SIG-M5 (cell line): ENCODE measurements at places on chromosomes 16 and 17.

DNA sequence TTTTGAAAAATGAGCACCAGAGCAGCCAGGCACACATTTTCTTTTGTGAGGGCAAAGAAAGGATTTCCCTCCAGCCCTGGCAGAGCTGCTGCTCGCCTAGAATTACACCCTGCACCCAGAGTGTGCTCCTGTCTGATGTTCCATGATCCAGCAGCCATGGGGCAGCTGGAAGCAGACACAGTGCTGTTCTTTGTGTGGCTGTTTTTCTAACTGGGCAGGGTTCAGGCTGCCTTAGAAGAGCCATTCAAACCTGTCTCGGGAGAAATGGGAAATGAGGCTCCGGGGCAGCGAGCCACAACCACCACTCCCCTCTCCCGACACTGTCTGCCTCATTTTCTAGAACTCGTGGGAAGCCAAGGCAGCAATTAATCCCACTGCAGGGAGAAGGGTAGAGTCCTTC lies 28.9 kb downstream of the LITAF start:
- DNase-seq = no peak

DNA sequence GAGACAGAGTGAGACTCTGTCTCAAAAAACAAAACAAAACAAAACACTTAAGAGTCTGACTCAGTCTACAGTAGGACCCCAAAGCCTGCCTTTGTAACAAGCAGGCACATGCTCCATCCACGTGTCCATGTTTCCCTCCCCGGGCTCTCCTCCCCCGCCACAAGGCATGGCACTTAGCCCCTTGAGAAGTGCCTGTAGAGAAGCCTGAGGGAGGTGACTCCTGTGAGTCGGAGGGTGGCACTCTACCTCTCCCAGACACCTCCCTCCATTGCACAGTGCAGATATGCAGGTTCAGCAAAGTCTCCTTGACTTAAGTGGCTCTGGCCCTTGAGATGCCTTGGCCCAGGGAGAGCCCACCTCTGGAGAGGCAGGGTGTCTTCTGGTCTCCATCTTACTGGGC lies 6.8 kb downstream of the FHOD1 start:
- no peak for DNase-seq

- DNase-seq = no peak
Observed at GRCh38 chr17:20095336-20096080, 86.3 kb downstream of the SPECC1 start.

- no peak for DNase-seq
Observed at GRCh38 chr16:11033629-11034420, 89.5 kb downstream of the CLEC16A start.

- no peak for DNase-seq
Observed at GRCh38 chr16:11499295-11500089, 87.2 kb downstream of the LITAF start.

- no peak for DNase-seq
Observed at GRCh38 chr17:67534941-67535340, 157.9 kb downstream of the PITPNC1 start.

DNA sequence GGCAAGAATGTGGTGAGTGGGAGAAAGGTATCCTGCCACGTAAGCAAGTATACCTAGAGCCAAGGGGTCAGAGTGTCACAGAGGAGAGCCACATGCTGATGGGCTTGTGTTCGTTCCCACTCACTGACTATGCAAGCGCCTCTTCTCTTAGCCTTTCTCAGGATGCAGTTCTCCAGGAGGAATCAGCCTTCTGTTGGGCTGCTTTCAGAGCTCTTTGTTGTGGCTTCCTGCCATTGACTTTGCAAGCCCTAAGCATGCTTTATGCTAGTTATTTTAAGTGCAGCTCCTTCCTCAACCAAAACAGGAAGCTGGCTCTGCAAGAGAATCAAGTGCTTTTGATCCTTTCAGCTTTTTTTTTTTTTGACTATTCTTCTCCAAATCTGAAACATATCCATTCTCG lies 66.6 kb downstream of the SIAH1 start:
- DNase-seq = peak; percentile 48

DNA sequence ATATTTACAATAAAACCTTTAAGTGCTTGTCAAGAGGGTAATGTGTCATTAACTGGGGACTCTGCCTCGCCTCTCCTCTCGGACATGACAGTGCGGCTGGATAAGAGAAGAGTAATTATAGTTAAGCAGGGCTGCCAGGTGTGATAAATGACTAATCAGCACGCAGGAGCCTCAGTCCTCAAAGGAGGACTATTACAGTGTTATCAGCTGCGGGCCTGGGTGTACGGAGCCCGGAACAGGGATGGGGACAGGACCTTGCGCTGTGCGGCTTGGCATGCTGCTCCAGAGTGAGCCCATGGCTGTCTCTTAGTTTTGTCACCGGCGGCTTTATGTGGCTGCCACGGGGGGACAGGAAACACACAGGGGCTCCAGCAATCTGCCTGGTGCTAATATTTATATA lies 607.2 kb downstream of the MAF start:
- DNase-seq = no peak

- DNase-seq = no peak
Observed at GRCh38 chr16:17105239-17105797, 365.4 kb downstream of the XYLT1 start.

DNA sequence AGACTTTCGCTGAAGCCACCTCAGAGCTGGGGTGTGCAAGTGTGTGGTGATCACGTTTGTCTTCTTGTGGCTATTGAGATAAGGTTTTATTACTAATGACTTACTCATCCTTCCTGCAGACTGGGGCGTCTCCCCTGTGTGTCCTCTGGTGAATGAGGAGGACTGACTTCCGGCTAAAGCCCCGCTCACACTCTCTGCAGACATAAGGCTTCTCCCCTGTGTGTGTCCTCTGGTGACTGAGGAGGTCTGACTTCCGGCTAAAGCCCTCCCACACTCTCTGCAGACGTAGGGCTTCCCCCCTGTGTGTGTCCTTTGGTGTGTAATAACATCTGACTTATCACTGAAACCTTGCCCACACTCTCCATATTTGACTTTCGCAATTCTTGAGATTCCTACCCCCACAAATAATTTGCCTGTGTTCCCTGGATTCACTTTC lies 19.4 kb downstream of the PRDM7 start:
- DNase-seq = no peak

GRCh38 chr17:17491546-17491988 lies 4.6 kb downstream of the RASD1 start:
- DNase-seq = no peak

DNA sequence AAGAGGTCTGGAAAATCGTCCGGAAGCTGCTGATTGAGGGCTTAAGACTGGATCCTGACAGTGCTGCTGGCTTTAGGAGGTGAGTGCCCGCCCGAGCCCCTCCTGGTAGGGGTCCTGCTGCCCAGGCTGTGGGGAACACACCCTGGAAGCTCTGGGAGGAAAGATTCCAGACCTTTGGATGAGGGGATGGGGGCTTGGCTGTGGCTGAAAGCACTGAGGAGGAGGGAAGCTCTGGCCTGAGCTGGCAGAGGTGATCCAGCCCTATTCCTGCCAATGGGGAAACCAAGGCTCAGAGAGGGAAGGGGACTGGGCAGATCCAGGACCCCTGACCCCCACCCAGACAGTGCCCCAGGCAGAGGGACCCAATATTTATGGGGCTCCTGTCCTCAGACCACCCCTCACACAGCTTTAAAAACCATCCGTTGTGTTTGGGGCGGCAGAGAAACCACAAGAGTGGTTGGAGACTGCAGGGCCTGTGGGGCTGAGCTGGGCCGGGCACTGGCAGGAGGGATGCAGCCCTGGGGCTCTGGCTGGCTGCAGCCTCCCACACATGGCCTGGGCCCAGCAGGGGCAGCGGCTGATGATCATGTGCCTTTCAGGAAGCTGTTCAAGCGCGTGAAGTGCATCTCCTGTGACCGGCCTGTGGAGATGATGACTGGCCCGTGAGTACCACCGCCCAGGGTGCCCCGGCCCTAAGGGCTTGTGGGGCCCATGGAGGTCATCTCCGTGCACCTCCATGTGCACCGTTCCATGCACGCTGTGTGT lies 22.8 kb downstream of the UBALD1 start:
- DNase-seq = no peak

GRCh38 chr17:8158267-8159031 lies 4.3 kb downstream of the VAMP2 start:
- DNase-seq = peak; percentile 61

GRCh38 chr16:8751481-8752311 lies 45.7 kb downstream of the TMEM186 start:
- no peak for DNase-seq

GRCh38 chr17:76826330-76827068 lies 41.7 kb upstream of the MGAT5B start:
- DNase-seq = no peak

DNA sequence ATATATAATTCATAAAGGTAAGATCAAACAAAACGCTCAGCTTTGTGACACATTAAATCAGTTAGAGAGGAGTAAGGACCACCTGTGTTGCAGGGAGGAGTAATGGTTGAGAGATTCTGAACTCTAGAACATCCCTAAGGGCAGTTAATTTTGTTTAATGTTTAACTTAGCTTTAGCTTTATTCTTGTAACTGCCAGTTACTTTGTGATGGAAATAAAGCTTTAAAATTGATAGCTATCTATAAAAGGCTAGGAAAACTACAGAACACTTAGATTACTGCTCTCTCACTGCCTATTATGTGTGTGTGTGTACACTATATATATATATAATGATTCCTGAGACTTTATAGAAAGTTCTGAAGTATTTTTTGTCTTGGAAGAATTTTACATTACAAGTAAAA lies 37.8 kb downstream of the PTRH2 start:
- no peak for DNase-seq
